ENCODE measurements at places on chromosomes 13 and 19. TPM values are rescaled to one million over a fixed set of nuclear protein-coding genes. Genes with fewer than 3 reads are reported as not detected.

DNA sequence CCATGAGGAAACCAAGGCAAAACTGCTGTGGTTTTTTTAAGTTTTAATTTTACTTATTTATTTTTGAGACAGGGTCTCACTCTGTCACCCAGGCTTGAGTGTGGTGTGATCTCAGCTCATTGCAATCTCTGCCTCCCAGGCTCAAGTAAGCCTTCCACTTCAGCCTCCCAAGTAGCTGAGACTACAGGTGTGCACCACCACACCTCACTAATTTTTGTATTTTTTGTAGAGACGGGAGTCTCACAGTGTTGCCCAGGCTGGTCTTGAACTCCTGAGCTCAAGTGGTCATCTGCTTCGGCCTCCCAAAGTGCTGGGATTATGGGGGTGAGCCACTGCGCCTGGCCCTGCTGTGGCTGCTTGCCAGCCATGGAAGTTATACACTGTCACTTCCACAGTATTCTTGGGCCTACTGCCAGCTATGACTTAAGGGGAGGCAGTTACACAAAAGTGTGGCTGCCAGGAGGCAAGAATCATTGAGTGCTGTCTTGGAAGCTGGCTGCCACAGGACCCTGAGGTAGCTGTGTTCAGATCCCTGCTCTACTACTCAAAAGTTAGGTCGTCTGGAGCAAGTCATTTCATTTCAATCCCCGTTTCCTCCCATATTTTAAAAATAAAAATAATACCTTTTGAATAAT lies 12.7 kb downstream of the FARP1 start:
- DNase-seq = no peak

- no peak for DNase-seq
These were observed 952.4 kb downstream of the PCDH17 start for GRCh38 chr13:58583966-58584365.

C19orf85 gene
- polyA plus RNA-seq = not detected

ZSCAN22 gene
- polyA plus RNA-seq = 2.3 TPM

ATP8B3 gene
- 8.0 TPM for polyA plus RNA-seq

Measured in SK-N-SH (cell line).